ENCODE measurements at places on chromosomes 2 and 18.

DNA sequence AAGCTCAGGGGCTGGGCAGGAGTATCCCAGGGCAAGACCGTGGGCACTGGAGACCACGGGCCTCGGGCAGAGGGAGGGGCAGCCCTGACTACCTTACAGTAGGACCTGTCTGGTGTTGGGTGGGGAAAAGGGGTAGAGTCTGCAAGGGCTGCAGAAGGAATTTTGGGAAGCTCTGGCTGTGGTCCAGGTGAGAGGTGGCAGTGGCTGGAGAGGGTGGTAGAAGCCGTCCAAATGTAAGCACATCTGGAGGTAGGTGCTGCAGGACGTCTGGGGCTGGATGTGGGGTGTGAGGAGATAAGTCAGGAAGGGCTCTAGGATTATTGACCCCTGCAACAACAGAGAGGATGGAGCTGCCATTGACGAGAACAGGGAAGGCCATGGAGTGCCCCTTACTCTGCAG, 486.7 kb downstream of the EIPR1 start:
- DNase-seq, result no peak

GRCh38 chr2:190404487-190404886, 3.7 kb upstream of the MFSD6 start:
- DNase-seq, result no peak

DNA sequence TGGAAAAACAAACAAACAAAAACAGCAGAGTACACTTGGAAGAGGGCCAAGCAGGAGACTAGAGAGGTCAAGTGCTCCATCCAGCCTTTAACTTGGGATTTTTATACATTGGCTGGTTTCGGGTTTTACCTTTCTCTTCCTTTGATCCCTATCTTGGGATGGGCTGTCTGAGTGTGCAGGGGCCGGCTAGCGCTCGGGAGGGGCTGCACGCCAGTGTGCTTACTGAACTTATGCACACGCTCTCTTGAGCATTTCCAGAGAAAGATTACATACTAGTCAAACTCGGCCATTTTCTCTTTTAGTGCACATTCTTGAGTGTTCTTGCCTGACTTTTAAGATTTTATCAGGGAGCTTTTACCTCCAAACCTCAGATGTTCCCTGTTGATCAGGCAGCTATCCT, 707.8 kb downstream of the DSC3 start:
- DNase-seq, result no peak

DNA sequence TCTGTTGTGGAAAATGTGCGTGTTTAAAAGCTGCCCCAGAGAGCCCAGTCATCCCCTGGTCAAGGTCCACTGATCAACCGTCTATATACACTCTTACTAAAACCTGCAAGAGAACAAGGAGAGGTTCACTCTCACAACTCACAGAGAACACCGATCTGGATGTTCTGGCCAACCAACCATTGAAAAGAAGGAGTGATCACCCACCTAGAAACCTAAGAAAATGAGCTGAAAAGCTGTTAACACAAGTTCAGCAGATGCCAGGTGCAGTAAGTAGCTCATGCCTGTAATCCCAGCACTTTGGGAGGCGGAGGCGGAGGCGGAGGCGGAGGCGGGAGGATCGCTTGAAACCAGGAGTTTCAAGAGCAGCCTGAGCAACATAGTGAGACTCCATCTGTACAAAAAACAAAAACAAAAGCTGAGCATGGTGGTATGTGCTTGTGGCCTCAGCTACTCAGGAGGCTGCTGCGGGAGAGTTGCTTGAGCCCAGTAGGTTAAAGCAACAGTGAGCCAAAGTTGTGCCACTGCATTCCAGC, 14.5 kb downstream of the ATG16L1 start:
- peak; percentile 24 for DNase-seq

DNA sequence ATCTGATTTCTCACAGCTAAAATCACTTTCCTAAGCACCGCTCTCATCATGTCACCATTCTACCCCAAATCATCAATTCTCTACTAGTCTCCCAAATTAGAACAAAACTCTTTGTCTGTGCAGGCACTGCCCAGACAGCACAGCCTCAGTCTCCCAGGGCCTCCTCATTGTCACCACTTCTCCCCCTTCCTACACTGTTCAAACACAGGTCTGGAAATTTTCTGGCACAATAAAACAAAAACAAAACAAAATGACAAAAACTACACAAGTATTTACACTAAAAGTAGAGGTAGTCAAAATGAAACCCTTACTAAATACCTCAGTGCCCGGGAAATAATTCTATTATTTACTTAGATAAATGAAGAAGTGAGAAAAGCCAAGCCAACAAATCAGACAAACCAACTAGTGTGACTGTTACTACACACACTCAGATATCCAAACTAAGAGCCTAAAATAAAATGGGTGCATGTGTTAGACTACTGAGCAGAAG, 156.2 kb upstream of the DNMT3A start:
- no peak for DNase-seq

DNA sequence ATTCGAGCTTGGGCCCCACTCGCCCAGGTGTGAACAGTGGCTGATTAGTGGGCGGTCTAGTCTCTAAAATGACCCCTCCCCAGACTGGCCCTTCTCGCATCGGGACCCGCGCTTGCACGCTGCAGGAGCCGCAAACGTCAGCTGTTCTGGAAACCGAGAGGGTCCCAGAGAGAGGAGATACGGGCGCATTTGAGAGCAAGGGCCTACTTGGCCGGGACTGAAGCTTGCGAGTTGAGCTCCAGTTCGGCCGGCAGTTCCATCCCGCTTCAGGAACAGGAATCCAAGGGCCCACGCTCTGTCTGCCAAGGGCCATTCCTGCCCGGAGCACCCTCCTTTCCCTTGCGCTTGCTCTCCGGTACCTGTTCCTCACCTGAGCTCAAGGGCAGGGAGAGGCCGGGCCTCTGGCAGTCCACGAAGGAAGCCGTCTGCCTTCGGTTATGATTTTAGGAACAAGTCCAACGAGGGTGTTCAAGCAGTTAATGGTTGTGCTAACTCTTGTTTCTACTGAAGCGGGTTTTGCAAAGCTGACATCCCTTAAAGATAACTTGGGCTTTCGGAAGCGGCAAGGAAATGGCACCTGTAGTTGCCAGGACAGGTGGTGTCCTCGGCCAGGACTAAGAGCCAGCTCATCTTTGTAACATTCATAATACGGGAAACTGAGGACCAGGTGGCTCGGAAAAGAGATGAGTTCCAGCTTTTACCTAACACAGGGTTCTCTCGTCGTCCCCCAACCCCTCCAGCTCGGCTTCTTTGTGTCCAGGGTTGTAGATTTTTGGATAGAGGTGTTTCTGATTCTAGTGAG, 3.9 kb upstream of the DLX1 start:
- no peak for DNase-seq

DNA sequence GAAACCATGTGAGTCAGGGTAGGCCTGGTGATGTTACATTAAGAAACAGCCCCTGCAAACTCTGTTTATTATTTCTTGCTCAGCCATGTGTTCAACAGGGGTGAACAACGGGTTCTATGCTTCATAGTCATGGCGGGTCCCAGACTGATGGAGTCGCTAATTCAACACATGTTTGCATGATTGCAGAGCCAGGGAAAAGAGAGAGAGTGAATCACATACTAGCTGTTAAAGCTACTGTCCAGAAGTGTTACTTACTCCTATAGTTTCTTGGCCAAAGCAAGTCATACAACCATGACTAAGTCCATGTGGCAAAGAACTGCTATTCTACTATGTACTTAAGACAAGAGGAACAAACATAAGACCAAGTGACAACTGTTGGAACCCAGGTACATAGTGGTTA, 241.2 kb upstream of the SKOR2 start:
- no peak for DNase-seq

DNA sequence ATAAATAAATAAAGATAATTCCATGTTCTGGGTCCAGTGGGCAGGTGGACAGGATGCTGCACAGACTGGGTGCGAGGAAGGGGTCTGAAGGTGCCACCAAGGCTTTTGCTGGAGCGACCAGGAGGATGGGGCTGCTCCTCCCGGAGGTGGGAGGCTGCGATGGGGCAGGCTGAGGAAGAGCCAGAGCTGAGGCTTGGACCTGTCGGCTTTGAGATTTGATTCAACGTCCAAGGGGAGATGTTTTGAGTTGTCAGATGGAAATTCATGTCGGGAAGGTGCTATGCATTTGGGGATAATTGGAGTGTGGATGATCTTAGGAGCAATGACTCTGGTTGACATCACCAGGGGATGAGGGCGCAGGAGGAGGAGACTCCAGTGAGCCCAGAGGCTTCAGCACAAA, 11.7 kb downstream of the ALLC start:
- DNase-seq, result no peak
